Stimulated activated CD4-positive, alpha-beta T cell treated with anti-CD3 and anti-CD28 coated beads, Interleukin-1b, Interleukin-23, amount 100 ng/mL, for 1 hour (primary cell): ENCODE measurements at places on chromosomes 3 and 15.

GRCh38 chr15:49415638-49416037 is 7.4 kb upstream of the FGF7 start:
- DNase-seq: no peak

- DNase-seq: no peak
These were observed 339.1 kb downstream of the SATB1 start for GRCh38 chr3:18086078-18086477.

DNA sequence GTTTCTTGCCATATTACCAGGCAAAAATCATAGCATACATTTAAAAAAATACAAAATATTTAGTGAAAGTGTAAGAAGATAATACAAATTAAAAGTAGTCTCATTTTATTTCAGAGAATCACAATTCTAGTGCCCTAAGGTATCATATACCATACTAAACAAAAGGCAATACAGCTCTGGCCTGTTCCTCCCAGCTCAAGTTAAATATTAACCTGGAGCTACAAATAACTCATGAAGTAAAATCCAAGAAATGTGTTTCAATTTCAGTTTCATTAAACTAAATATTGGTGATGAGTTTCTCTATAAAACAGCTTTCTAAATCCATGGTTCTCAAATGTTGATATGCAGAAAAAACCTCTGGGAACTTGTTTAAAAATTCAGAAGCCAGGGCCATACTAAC is 67.7 kb downstream of the INO80 start:
- DNase-seq: no peak

- no peak for DNase-seq
These were observed 487.8 kb downstream of the FOXP1 start for GRCh38 chr3:71095511-71096291.

GRCh38 chr3:114205541-114205940 is 26.7 kb upstream of the DRD3 start:
- no peak for DNase-seq

- no peak for DNase-seq
These were observed 22.0 kb upstream of the ANXA2 start for GRCh38 chr15:60419753-60420152.

DNA sequence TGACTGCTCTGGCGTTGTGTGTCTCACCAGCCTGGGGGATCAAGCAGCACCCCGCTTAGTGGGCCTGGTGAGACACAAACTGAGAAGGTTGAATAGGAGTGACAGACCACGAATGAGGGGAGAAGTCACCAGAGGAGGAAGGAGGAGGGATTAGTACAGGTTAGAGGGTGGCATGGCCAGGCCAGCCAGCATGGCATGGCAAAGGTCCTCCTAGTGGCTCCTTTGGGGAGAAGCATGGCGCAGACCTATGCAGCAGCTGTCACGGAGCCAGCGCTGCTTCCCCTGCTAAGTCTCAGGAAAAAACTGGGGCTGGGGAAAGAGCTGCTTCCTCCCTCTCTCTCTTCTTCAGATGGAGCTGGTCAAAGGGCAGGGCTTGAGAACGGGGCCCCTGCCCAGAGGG is 48.6 kb downstream of the ZDHHC3 start:
- no peak for DNase-seq

DNA sequence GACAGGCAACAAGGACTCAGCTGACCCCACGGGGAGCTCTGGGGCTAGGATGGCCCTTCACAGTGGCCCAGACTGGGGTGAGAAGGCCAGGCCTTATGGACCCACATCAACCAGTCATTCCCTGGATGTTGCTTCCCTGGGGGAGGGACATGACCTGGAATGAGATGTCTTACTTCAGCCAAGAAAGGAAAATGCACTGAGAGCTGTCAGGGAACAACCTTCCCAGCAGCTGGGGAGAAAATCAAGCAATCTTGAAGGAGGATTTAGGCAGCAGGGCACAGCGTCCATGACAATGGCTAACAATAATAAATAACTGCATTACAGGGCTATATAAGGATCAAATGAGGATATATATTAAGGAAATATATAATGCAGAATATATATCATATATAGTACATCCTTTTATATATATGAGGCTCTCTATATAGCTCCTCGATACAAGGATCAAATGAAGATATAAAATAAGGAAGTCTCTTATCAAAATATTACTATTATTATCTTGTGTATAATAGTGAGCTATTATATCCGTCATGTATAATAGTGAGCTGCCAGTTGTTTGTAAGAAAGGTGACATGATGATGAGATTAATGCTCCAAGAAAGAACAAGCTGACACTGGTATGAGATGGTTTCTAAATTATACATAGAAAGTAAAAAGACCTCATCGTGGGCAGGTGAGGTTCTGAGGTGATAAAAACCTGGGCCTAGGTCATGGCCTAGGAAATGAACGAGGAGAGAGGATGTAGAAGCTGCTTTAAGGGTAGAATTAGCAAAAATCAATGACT is 117.8 kb upstream of the LIPC start:
- no peak for DNase-seq

DNA sequence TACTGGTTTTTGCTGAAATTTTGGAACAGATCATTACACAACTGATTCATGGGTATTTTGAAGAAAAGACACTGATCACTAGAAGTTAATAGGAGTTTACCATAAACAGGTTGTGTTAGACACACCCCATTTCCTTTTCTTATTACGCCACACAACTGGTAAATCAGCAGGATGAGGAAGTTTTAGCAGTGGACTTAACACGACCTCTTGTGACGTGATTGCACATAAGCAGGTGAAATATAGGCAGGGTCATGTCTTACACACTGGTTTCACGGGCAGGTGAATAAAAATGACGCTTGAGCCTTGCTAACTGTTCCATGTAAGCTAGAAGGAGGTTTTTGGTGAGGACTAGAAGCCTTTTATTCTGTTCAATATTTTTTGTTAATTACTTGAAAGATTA is 27.1 kb upstream of the TPRG1 start:
- DNase-seq: no peak

GRCh38 chr15:69914040-69914439 is 183.7 kb downstream of the TLE3 start:
- no peak for DNase-seq

DNA sequence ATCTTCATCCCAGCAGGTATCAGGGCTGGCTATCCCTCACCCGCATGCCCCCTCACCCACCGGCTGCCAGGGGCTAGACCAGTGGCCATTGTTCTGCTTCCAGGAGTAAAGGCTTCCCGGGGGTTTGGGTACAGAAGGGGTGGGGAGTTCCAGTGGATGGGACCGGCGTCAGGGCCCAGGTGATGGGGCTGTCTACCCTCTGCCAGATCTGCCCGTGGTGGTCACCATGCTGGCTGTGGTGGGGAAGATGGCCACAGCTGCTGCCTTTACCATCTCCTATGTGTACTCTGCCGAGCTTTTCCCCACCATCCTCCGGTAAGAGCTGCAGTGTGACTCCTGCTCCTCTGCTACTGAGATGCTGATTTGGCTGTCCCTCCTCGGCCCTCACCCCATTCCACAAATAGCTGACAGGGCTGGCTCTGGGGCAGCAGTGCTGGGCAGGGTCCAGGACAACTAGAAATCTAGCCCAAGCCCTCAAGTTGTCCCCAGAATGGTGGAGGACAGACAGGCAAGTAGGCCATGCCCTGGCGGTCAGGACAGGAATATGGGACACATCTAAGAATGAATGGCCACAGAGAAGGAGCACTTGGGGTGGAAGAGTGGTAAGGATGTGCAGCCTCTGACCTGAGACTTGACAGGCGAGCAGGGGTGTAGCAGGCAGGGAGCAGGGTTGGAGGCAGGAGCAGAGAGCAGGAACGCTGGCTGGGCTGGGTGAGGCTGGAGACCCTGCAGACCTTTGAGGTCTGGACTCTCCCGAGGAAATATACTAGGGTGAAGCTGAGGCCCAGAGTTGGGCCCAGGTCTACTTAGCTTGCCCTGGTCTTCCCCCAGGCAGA is 5.8 kb upstream of the SLC22A14 start:
- DNase-seq: no peak

DNA sequence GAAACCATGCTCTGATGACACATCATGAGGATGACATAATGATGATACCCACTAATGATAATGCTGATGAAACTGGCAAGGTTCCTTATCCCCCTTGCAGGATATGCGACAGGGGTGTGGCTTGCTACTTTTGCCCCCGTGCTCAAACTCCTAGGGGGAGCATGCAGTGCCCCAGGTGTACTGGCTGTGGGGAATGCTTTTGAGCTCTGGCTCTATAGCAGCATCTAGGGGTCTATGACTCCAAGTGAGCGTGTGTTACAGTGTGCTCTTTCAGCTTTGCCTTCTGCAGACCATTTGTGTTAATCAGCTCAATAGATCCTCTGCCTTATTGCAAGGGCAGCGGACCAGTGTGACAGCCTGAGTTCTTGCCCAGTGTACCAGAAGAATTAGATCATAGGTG is 1239.5 kb downstream of the SI start:
- no peak for DNase-seq

- DNase-seq: no peak
These were observed 799 bp downstream of the SERF2 start for GRCh38 chr15:43792761-43793476.

DNA sequence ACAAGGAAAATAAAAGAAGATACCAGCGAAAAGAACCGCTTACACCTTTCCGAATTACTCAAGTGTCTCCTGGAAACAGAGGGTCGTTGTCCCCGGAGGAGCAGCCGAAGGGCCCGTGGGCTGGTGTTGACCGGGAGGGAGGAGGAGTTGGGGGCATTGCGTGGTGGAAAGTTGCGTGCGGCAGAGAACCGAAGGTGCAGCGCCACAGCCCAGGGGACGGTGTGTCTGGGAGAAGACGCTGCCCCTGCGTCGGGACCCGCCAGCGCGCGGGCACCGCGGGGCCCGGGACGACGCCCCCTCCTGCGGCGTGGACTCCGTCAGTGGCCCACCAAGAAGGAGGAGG is 325 bp downstream of the ALCAM start:
- no peak for DNase-seq

DNA sequence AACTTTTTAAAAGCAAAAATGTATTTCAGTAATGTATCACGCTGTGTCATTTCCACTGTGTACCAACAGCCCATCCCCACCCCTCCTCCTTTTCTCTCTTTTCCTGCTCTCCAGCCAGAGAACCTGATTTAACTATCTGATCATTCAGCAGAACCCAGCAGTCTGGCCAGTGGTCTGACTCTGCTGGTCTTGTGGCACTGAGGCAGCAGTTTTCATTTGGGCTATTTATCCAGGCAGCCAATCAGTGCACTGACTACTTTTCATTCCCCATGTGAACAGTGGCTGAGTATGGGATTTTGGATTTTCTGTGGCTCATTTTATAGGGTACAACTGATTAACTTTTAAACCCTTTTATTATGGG is 56.3 kb downstream of the GPR171 start:
- no peak for DNase-seq

- no peak for DNase-seq
These were observed 1097.7 kb downstream of the ROBO1 start for GRCh38 chr3:78670094-78670493.

GRCh38 chr3:24349367-24350019 is 145.2 kb downstream of the THRB start:
- no peak for DNase-seq

GRCh38 chr3:104437891-104438290 is 928.8 kb upstream of the ALCAM start:
- no peak for DNase-seq

DNA sequence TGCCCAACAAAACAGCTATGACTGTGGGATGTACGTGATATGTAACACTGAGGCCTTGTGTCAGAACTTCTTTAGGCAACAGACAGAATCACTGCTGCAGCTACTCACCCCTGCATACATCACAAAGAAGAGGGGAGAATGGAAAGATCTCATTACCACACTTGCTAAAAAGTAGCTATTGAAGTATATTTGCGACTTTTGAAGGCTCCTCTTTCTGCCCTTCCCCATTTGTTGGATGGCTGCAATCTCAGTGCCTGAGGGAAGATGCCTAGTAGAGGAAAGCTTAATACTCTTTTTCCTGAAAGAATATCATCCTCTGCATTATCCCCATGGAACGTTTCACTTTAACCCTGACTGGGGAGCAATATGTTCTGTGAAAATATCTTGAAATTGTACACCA is 21.9 kb downstream of the SENP8 start:
- no peak for DNase-seq

- DNase-seq: no peak
These were observed 3.3 kb downstream of the SNAPC5 start for GRCh38 chr15:66494262-66494661.

DNA sequence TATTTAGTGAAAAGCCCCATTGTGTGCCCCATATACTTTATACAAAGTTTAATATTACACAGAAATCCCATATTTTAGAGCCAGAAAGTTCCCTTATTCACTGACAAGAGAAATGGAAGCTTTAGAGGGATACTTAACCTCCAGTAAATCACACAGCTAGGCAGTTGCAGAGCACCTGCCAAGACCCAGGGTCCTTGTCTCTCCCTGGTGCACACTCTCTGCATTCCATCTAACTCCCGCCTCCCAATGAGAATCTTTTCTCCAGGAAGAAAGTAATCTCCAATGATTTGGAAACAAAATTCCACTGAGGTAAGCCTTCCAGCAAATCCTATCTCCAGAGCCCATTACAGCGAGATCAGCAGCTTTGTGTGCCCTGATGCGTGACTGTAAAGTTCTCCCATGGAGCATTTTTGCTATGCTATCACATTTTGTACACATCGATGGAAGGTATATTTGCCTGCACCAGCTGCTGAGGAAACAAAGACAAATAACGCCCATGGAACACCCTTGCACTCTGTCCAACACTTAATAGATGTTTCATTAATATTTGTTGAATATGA is 41.4 kb downstream of the ULK4 start:
- DNase-seq: no peak

GRCh38 chr3:174444391-174444790 is 414.7 kb upstream of the NAALADL2 start:
- no peak for DNase-seq

DNA sequence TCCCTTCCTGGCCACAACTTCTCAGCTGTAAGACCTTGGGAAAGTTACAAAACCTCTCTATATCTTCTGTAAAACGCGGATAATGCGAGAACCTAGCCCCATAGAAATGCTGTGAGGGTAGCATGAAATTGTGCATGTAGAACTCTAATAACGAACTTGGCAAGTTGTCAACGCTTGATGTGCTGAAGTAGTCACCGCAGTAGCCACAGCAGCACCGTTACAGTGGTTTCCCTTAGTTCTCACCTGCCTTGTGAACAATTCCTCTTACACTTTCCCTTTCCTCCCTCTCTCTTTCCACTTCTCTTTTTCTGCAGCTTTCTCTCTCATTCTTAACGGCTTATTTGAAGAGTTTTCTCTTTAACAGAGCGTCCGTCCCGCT is 447 bp upstream of the SHQ1 start:
- no peak for DNase-seq

DNA sequence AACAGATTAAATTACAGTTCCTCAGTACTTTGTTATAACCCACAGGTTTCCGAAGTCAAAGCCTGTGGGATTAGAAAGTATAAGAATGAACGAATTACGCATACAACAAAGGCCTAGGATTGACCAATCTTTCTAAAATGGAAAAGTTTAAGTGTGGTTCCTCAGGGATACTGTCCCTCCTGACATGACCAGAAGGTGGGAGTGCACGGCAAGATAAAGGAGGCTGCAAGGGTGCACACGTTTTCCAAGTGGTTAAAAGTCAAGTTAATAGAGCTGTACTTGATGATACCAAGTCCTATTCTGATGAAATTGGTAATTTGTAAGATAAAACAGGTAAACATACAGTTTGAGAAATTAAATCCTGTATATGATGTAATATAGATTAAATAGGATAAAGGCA is 96.2 kb downstream of the ALDH1A2 start:
- no peak for DNase-seq
